K562 (cell line): ENCODE measurements at places on chromosomes 11 and 22.

GRCh38 chr11:85774256-85775101 lies 36.5 kb downstream of the SYTL2 start:
- DNase-seq, result no peak

DNA sequence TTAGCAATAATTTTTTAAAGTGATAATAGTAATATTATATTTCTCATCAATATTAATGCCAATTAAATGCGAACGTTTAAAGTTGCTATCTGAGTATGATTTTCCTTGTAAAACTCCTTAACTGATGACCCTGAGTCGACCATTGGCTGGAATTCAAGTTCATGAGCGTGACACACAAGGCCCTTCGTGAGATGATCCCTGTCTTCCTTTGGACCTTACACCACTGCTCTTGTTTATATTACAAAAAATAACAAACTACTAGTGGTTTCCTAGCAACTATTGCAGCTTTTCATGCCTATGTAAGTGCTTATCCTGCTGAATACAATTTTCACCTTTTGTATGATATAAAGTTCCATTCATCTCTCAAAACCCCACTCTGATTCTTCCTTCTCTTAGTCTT lies 752.9 kb downstream of the CNTN5 start:
- no peak for DNase-seq

DNA sequence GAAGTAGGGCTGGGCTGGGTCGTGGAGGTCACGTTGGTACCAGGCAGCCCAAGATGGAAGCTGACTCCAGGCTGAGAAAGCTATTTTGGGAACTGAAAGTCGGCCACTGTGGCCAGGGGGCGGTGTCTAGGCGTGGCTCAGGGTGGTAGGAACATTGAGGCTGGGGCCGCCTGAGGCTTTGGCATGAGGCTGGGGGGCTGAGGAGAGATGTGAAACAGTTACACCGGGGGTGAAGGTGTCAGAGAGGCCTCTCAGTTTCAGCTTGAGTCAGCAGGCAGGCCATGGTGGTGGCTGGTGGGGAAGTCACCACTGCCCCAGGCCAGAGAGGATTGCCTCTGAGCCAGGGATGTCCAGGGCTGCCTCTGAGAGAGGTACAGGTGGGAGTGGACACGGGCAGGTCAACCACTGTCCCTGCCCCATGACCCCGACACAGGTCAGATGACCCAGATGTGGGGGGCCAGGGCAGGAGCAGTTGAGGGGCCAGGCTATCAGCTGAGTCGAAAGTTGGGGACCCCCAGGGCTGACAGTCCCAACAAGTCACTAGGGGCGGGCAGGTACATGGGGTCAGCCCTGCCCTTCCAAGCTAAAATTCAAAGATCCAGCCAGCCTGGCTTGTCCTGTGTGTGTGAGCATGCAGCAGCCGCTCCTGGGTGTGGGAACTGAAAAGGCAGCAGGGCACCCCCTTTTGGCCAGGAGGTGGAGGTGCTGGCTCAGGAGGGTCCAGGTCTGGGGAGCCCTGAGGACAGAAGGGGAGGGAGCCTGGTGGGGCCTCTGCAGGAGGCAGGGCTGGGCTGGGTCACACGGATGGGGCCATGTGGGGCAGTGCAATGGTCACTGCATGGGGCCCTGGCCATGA lies 7.2 kb downstream of the KCNK7 start:
- DNase-seq, result peak; percentile 84

DNA sequence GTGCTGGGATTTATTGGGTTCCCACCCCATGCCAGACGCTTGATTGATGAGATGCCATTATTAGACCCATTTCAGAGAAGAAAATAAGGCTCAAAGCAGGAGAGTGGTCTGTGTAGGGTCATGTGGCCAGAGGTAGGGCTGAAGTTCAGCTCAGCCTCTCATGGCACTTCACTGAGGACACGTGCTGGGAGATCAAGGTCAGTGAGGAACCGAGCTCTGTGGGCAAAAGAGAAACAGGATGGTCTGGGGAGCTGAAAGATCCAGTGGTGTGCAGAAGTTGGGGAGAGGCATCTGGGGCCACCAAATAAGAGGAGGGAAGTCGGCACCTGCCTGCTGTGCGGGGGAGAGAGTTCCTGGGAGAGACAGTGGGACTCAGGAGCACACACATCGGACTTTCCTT lies 19.6 kb downstream of the RHOD start:
- DNase-seq, result no peak

DNA sequence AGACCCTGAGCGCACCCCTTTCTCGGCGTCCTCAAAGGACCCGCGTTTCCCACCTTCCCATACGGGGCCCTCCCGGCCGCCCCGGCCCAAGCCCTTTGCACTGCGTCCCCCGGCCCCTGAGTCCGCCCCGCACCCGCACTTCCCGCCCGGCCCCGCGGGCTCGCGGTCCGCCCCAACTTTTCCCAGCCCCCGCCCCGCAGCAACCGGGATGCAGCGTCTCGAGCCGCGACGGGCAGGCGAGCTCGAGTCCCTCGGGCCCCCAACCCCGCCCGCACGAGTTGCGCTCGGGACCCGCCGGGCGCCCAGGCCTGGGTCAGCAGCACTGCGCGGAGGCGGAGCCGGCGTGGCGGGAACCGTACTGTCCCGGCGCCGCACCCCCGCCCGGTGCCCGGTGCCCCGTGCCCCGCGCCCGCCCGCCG lies 371 bp downstream of the SMCO4 start:
- DNase-seq, result no peak

- no peak for DNase-seq
Observed at GRCh38 chr11:17275400-17276235, 921 bp upstream of the NUCB2 start.

DNA sequence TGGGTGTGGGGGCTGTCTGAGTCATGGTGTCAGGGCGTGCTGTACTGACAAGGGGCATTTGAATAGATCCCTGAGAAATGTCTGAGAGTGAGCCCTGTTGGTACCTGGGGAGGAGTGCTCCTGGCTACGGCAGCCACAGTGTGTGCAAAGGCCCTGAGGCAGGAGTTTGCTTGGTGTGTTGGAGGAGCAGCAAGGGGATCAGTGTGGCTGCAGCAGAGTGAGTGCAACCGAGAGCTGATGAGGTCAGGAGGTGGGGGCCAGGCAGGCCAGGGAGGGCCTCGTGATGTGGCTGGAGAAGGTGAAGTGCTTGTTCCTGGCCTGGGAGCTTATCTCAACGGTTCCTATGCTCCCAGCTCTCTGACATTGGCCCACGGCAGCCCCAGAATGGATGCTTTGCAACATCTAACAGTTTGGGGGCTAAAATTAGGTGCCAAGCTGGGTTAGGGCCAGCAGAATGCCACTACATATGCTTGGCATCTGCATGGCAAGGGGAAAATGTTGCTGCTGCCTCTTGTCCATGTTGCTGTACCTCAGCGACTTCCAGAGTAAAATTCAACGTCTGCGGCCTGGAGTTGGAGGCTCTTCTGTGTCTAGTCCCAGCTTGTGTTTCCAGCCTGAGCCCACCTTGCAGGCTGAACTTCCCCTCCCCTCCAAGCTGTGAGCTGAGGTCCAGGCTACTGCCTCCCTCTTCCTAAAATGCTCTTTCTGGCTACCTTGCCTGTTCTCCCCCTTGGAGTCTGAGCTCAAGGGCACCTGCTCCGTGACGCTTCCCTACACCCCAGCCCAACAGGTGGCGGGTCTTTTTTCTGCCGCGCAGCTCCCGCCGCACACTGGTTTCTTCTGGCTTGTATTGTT lies 48.2 kb upstream of the MYEOV start:
- no peak for DNase-seq

GRCh38 chr22:37973271-37974170 lies 10.8 kb downstream of the SOX10 start:
- no peak for DNase-seq

DNA sequence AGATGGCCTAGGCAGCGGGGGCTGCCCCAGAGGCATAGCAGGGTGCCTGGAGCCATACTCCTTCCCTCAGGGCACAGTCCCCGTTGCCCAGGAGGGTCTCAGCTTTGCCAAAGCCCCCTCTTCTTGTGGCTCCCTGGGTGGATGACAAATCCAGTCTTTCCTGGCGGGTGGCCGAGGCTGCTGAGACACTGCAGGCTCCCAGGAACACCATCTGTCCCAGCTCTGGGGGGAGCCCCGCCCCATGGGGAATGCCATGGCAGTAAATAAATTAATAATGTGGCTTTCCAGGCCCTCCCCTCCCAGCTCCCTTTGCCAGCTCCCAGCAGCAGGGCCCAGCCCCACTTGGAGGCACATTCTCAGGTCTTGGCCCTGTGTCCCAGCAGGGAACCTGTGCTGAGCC lies 45.0 kb downstream of the PDE2A start:
- DNase-seq, result no peak

- no peak for DNase-seq
Observed at GRCh38 chr11:69013009-69013951, at the start of gene MRGPRF. Gene MRGPRF (minus strand): TSS chr11:69013246. CDS start chr11:69009901, 3,345 bp downstream.

DNA sequence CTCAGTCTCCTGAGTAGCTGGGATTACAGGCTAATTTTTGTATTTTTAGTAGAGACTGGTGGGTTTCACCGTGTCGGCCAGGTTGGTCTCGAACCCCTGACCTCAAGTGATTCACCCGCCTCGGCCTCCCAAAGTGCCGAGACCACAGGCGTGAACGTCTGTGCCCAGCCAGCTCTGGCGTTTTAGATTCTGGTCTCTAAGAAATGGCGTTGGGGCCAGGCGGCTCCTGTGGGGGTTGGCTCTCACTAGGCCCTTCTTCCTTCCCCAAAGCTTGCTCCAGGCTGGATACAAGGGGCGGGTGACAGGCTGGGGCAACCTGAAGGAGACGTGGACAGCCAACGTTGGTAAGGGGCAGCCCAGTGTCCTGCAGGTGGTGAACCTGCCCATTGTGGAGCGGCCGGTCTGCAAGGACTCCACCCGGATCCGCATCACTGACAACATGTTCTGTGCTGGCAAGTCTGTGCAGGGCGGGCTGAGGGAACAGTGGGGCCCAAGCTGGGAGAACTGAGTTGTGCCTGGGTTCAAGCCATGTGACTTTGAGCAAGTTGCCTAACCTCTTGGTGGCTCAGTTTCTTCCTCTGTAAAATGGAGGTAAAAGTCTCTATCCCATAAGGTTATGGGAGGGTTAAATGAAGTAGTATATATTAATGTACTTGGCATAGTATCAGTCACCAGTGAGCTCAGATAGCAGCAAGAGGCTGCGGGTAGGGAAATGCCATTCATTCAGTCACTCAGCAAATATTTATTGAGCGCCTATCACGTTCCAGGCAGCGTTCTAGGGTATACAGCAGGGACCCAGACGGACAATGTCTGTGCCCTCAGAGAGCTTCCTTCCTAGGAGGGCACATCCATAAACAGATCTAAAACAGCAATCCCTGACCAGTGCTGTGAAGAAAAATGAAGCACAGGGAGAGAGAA lies 10.4 kb downstream of the F2 start:
- no peak for DNase-seq
